ENCODE measurements at places on chromosomes 2 and 18. TPM values are rescaled to one million over a fixed set of nuclear protein-coding genes. Genes with fewer than 3 reads are reported as not detected.

GRCh38 chr2:100317634-100318033, 4.7 kb downstream of the LONRF2 start:
- DNase-seq = no peak

The POLR1B gene
- 3.6 TPM for polyA plus RNA-seq

DNA sequence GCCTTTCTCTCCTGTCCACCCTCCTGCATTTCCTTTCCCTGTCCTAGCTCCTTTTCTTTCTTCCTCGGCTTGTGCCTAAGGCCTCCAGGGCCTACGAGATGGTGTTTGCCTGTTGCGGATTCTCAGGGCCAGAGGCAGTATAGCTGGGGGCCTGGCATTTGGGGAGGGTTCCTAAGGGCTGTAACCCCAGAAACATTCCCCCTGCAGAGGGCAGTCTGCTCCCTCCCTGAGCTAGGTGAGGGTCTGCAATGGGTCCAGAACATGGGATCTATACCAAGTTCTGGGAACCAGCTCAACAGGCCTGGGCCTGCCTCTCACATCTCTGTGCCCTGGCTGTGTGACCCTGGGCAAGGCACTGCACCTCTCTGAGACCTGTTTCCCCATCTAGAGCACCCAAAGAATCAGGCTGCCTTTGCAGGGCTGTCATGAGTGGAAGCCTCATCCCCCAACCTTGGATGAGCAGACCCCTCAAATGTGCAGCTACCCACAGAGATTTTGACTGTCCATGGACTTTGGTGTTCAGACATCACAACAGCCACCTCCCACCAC, 97.5 kb downstream of the GLI2 start:
- peak; percentile 37 for DNase-seq

DNA sequence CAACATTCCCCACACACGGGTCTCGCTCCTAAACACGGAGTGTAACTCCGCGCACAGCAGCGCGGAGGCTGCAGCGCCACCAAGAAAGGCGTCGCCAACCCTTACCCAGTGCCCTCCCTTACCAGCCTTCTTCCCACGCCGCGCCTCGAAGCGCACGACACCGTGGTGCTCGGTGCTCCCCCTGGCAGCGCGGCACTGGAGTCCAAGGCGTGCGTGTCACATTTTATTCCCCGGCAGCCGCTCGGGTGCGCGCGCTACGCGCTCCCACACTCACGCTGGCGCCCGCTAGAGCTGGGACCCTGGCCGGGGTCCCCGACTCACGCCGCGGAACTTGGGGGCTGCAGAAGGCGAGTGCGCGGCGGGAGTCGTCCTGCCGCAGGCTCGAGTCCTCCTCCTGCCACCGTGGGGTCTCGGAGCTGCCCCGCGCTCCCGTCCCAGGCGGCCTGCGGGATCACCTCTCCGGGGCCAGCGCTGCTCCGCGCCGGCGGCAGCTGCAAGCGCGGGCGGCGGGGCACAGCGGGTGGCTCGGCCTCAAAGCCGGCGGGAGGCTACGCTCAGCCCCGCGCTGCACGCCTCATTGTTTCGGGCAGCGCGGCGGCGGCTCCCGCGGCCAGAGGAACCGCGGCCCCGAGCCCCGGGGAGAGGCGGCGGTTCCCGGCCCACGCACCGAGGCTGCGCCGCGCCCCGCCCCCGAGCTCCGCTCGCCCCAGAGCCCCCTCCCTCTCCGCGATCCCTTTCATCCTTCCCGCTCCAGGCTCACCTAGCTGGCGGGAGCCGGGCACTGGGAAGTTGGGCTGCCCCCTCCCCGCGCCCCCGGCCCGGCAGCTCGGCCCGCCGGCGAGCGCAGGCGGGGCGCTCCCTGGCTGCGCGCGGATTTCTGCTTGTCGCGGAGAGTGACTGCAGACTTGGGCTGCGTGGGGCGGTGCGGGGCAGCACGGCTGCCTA, at the start of gene ST6GAL2:
Gene ST6GAL2 (minus strand): TSS at position 197 of the 945 bp plus-strand sequence. CDS start 42,190 bp downstream, outside the sequence.
- no peak for DNase-seq

Data from sigmoid colon (tissue), 7 donors.